Colonic mucosa (tissue), 4 donors: ENCODE measurements at places on chromosomes 3 and 15.

- H3K4me3 ChIP-seq = no peak overlapping the region
- H3K27ac ChIP-seq = no peak overlapping the region
- H3K4me1 ChIP-seq = peaks cover 11% of the 10 kb centered on the region
- H3K36me3 ChIP-seq = no peaks in the 10 kb centered on the region
These were observed 160.5 kb downstream of the THSD4 start for GRCh38 chr15:71275566-71276335.

- no peak overlapping the region for H3K4me3 ChIP-seq
- no peaks in the 10 kb centered on the region for H3K27me3 ChIP-seq
- H3K36me3 ChIP-seq = no peaks in the 10 kb centered on the region
- no peaks in the 10 kb centered on the region for H3K4me1 ChIP-seq
These were observed 41.9 kb upstream of the ABHD10 start for GRCh38 chr3:111936967-111937366.

- no peaks in the 10 kb centered on the region for H3K4me1 ChIP-seq
- no peak for DNase-seq
- H3K27ac ChIP-seq = no peak overlapping the region
- H3K27me3 ChIP-seq = no peaks in the 10 kb centered on the region
These were observed 152.8 kb downstream of the DNAJB8 start for GRCh38 chr3:128313935-128314334.

DNA sequence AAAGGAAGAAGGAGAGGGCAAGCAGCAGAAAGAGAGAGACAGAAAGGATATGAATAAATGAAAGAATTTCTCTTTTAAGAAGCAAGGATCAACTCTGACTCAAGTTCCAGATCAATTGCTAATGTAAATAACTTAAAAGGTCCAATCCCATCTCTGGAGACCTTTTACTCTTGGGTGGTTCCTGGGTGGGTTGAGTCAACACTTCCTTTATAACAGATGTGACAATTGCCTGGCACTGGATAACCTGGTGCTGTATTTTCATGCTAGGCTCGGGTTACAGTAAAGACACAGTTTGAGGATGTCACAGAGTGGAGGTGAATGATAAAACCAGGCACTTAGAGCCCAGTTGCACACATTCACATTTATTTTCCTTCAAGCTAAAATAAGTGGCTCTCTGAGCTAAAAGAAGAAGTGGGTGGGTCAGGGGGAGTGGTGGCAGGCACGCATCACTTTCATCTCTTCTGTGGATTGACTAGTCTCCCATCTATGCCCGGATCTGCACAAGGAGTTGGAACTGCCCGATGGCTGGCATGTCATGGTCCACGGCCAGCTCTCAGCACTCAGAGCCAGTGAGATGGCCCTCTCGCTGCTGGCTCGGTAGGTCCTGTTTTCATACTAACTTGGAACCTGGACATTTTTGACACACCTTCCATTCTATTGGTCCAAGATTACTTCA, 465.8 kb downstream of the FOXP1 start:
- no peaks in the 10 kb centered on the region for H3K27me3 ChIP-seq
- DNase-seq = peak; percentile 52
- no peak overlapping the region for H3K4me3 ChIP-seq
- peaks cover 14% of the 10 kb centered on the region for H3K4me1 ChIP-seq
- H3K36me3 ChIP-seq = no peaks in the 10 kb centered on the region
- H3K27ac ChIP-seq = peak overlapping the region; percentile 34

DNA sequence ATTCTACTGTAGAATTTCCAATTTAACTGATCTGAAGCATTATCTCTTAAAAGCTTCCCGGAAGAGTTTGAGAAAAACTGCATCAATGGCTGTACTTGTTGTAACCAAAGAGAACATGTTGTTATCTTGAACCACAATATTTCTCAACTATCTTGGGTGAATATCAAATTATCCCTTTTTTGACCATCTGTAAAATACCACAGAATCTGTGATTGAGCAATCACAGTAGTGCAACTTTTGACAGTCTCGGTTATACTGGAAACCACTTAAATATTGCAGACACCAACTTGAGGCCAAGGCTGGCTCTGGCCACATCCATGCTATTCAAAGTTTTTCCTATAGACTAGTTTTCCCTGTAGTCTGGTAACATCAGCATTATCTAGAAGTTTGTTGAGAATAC, 842.8 kb upstream of the EPHA6 start:
- no peaks in the 10 kb centered on the region for H3K4me1 ChIP-seq
- H3K27ac ChIP-seq = no peak overlapping the region
- no peaks in the 10 kb centered on the region for H3K27me3 ChIP-seq
- no peak for DNase-seq
- H3K36me3 ChIP-seq = no peaks in the 10 kb centered on the region

DNA sequence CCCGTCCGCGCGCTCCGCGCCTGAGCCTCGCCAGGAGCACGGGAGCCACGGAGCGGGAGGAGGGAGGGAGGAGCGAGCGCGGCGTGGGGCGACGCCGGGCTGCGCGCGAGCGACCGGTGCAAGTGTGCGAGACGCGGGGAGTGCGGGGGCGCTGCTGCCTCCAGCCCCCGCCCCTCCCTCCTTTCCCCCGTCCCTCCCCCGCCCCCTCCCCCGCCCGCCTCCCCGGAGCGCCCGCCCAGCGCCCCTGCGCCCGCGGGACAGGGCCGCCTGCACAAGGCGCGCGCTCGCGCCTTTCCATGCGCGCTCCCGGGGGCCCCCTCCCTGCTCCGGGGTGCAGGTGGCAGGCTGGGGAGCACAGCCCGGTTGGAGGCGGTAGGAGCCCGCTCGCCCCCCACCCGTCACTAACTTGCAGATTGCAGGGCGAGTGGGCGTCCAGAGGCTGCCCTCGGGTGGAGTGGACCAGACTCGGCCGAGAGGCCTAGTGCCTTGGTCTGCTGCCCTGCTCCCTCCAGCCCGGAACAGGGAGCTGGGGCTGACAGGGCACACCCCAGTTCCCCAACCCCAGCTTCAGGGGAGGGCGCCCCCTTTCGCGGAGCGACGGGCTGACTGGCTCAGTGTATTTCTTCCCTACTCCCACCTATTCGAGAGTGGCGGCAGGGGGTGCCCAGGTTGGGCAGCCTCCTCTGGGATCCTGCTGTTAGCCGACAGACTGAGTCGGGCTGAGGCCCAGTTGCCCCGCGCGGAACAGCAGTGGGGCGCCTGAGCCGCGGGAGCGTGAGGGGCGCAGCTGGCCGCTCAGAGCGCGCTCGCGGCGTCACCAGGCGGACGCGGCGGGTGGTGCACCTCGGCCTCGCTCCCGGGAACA, at the start of gene WNT7A:
WNT7A (minus strand) TSS at position 126 of the 865 bp plus-strand sequence. CDS start 255 bp downstream, outside the sequence.
- DNase-seq = no peak
- H3K27me3 ChIP-seq = peaks cover 50% of the 10 kb centered on the region
- no peak within 1 kb of the TSS for H3K27ac ChIP-seq
- H3K4me3 ChIP-seq = peak within 1 kb of the TSS; percentile 20
- H3K36me3 ChIP-seq = no peaks in the 10 kb centered on the region
- peaks cover 10% of the 10 kb centered on the region for H3K4me1 ChIP-seq

GRCh38 chr3:96347289-96347688, 467.1 kb upstream of the EPHA6 start:
- no peak overlapping the region for H3K27ac ChIP-seq
- no peak for DNase-seq
- no peaks in the 10 kb centered on the region for H3K4me1 ChIP-seq

GRCh38 chr15:63157118-63157843, at the start of gene RPS27L:
RPS27L (minus strand) TSS chr15:63157477; CDS start chr15:63157405, 72 bp downstream.
- no peaks in the 10 kb centered on the region for H3K36me3 ChIP-seq
- no peaks in the 10 kb centered on the region for H3K4me1 ChIP-seq
- H3K27ac ChIP-seq = peak within 1 kb of the TSS; percentile 98

- H3K36me3 ChIP-seq = no peaks in the 10 kb centered on the region
- DNase-seq = no peak
- no peaks in the 10 kb centered on the region for H3K27me3 ChIP-seq
- no peak overlapping the region for H3K4me3 ChIP-seq
- peaks cover 4% of the 10 kb centered on the region for H3K4me1 ChIP-seq
These were observed 63.6 kb upstream of the MBNL1 start for GRCh38 chr3:152205097-152205593.

DNA sequence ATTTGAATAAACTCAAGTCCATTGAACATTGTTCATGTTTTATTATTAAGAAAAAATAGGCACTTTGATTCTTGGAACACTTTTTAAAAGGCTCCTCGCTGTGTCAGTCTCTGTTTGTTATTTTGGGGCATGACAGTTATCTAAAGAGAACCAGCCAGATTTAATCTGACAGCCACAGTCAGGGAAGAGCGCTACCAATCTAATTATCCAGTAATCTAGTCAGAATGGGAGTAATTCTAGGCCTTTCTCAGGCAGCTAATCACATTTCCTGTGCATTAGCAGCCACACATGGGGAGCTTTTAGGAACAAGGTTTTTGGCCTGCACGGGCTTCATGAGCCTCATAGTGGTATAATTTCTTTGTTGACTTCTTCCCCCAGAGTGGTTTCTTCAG, 362.2 kb downstream of the RBMS3 start:
- no peak overlapping the region for H3K4me3 ChIP-seq
- H3K27me3 ChIP-seq = no peaks in the 10 kb centered on the region
- peaks cover 4% of the 10 kb centered on the region for H3K4me1 ChIP-seq

DNA sequence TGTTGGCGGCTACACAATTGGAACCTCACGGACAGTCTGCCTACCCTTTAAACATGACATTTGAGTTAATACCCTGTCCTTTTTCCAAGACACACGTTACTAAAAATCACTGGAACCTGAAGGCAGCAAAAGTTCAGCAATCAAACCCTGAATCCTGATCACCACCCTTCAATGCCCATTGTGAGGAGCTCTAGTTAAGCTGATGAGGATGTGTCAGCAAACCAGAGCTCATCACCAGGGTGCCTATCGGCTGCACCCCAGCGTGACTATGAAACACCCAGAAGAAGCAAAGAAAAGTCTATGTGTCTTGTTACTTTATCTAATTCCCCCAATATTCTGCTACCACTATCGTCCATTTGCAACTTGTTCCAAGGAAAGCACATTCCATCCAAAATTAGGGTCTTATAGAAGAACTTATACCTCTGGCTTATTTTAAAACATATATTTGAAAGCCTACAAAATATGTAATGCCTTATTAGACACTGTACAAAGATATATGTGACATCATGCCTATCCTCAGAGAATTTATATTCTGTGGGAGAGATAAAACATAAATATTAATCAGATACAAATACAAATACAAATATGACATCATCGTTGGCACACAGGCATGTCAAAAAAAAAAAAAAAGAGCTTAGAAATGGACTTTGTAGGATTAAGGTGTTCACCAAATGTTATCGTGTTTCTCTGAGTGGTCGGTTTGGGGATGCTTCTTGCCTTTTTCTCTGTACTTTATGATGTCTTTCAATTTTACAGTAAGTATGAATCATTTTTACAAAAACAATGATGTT, 219.7 kb upstream of the SETMAR start:
- no peaks in the 10 kb centered on the region for H3K27me3 ChIP-seq
- DNase-seq = no peak
- no peak overlapping the region for H3K4me3 ChIP-seq
- no peaks in the 10 kb centered on the region for H3K4me1 ChIP-seq
- H3K27ac ChIP-seq = no peak overlapping the region

GRCh38 chr15:31372635-31373091, 46.0 kb downstream of the KLF13 start:
- no peak overlapping the region for H3K4me3 ChIP-seq
- no peak overlapping the region for H3K27ac ChIP-seq
- no peak for DNase-seq
- peaks cover 18% of the 10 kb centered on the region for H3K4me1 ChIP-seq

GRCh38 chr3:55408193-55408826, 78.8 kb downstream of the WNT5A start:
- peak; percentile 35 for DNase-seq
- H3K27me3 ChIP-seq = no peaks in the 10 kb centered on the region
- H3K4me3 ChIP-seq = no peak overlapping the region
- H3K4me1 ChIP-seq = no peaks in the 10 kb centered on the region
- H3K27ac ChIP-seq = no peak overlapping the region

GRCh38 chr3:138063416-138063815, 52.0 kb downstream of the DZIP1L start:
- H3K4me1 ChIP-seq = no peaks in the 10 kb centered on the region
- no peaks in the 10 kb centered on the region for H3K27me3 ChIP-seq
- H3K27ac ChIP-seq = no peak overlapping the region
- H3K36me3 ChIP-seq = no peaks in the 10 kb centered on the region

DNA sequence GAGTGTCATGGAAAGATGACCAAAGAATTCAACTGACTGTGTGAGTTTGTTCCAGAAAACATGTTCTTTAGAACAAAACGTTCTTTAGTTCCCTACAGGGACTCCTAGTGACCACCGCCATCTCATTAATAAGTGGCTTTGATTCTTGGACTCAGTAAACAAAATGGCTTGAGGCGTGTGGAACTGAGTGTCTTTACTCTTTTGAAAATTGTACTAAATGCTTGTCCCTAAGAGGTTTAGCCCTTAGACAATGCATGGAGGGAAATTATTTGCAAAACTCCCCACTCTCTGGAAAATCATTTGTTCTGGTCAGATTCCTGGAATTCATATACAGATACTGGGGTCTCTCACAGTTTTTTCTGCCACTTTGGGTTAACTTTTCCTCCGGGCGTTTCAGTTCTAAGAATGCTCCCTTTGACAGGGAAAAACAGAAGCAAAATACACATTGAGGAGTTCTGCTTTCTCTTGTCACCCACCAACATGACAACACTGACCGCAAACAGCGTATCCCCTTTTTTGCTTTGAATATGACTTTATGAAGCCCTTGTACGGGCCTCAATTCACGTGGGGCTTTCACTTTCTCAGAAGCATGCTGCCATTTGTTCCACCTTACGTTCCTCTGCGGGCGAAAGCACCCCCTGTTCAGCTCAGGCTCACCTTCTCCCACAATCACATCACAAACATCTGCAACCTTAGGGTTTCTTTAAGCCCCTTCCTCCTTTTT, 15.3 kb upstream of the NRROS start:
- H3K27ac ChIP-seq = no peak overlapping the region
- no peaks in the 10 kb centered on the region for H3K36me3 ChIP-seq
- no peaks in the 10 kb centered on the region for H3K4me1 ChIP-seq

DNA sequence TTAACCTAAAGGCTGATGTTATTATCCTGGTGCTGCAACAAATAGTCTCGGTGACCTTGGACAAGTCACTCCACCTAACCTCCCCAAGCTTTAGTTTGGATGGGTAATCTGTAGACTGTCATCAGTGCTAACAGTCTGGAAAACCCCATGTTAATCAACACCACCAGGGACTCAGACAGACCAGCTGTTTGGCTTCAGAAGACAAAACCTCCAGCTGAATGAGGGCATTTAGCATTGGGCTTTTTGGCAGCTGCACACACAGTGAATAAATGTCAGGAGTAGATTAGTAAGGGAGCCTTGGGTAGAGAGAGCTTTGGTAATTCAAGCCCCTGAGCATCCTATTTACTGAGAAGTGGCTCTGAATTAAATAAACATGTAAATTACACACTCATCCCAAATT, 24.9 kb upstream of the C3orf80 start:
- H3K27ac ChIP-seq = no peak overlapping the region
- no peak for DNase-seq
- H3K4me1 ChIP-seq = no peaks in the 10 kb centered on the region
- no peaks in the 10 kb centered on the region for H3K27me3 ChIP-seq
- no peak overlapping the region for H3K4me3 ChIP-seq
- H3K36me3 ChIP-seq = no peaks in the 10 kb centered on the region

DNA sequence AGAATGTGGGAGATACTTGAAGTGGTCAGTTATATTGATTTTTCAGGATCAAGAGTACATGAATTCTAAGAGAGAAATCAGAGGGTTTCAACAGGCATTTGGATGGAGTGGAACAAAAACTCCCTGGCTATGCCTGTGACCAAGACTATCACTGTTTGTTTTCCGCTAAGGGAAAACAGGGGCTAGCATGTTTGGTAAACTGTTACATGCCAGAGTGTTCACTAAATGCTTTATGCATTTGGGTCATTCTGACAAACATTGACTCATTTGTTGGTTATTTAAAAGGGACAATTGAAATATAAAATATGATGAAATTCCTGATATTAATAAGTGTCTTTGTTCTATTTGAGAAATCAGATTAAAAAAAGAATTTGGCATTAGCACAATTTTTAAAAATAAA, 603.9 kb upstream of the KCNMB2 start:
- DNase-seq = no peak
- no peak overlapping the region for H3K4me3 ChIP-seq
- no peaks in the 10 kb centered on the region for H3K36me3 ChIP-seq
- no peak overlapping the region for H3K27ac ChIP-seq
- no peaks in the 10 kb centered on the region for H3K27me3 ChIP-seq
